Hematopoietic multipotent progenitor cell treated with erythropoietin and hydrocortisone succinate and interleukin-3 and kit ligand, for 4 days (in vitro differentiated cells): ENCODE measurements at places on chromosomes 5 and 9.

DNA sequence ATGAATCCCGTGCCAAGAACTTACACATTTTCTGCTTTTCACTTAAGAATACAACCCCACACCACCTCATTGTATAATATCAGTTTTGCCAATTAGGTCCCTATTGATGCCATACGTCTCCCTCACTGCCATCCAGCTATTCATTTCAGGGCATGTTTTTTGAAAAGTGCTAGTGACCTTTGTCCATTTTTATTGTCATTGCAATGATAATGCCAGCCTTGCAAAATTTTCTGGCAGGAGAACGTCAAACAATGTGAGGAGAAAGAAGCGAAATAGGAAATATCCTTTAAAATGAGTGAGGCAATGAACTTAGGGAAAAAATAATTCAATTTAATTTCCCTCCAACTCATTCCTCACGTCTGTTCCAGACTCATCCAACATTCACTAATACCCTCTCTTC is 111.8 kb upstream of the CKMT2 start:
- no peak for DNase-seq

- no peak for DNase-seq
Measured at GRCh38 chr9:37617832-37618231, 25.4 kb upstream of the TOMM5 start.

DNA sequence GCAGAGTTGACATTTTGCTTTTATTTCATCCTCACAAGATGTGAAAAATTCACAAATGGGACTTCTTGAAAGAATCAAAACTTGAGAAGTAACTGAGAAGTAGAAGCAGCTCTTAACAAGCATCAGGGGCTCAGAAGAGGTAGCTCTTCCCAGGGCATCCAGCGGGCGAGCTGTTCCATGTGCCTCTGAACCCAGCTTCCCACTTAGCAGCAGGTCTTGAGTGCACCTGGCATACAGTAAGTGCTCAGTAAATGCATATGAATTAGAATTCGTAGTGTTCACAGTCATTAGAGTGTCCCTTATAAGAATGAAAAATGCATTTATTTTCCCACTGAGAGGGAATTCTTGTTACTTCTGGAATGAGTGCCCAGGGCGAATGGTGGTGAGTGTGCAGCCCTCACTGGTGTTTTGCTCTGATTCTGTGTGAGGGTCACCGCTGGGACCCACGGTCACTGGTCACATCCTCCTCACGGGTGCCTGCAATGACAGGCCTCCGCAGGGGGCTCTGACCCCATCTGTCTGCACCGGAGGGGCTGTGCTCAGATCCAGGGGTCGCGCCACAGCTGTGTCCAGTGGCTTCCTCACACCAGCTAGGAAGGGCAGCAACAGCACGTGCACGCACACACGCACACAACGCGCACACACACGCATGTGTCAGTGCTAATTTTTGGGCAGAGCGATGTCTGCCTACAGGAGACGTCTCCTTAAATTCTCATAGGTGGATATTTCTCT is 26.9 kb downstream of the EXOC3 start:
- DNase-seq: no peak

- no peak for DNase-seq
Measured at GRCh38 chr5:120789918-120790317, 325.8 kb downstream of the PRR16 start.

DNA sequence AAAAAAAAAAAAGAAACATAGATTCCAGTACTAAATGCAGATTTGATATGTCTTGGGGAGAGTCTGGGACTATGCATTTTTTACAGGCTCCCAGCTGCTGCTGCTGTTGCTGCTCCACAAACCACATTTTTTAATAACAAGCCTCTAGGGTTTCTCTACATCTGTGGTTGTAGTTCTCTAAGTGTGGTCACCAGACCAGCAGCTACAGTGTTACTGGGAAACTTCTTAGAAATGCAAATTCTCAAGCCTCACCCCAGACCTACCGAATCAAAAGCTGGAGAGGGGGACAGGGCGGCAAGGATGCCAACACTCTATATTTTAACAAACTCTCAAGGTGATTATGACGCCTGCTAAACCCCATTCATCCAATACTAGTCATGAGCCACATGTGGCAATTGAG is 293.4 kb upstream of the PTGER4 start:
- peak; percentile 81 for DNase-seq

DNA sequence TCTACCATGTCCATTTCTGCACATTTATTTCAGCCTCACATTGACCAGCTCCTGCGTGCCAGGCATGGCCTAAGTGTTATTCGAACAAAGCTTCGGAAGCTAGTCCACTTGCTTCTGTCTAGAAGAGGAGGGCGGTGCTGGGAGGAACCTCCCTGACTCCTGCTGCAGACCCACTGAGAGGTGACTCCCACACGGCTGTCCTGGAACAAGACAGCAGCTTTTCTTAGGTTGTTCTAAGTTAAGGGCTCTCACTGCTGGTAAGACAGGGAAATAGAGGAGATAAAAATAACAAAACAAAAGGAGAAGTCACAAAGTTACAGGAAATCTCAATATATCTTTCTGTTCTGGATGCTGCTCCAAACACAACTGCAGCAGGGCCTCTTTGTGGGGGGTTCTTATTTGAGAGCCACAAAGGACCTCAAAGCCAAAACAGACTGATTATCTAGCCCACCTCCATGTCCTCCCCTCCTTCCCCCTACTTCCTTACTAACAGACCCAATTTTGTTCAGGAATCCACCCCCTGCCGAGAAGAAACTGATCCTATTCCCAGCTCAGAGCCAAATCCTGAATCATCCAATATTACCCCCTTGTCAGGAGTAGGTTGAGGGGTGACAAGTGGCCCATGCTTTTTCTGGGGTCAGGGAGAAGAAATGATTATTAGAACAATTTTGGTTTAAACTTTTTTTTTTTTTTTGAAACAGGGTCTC is 28.4 kb upstream of the KCNIP1 start:
- DNase-seq: peak; percentile 30

DNA sequence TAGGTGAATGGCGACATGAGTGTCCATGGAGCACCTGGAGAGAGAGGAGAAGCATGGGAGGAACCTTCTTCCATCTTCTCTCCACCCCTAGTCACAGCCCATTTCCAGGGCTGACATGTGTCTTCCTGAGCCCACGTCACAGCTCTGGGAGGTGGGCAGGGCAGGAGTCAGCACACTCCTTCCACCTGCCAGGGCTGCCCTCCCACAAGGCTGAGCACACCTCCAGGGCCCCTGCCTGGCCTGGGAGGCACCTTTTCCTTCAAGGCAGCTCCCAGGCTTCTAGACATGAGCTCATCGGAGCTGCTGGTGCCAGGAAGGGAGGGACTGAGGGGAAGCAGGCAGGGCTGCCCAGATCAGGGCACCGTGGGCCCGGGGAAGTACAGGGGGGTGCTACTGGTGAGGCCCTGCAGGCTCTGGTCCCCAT is 13.6 kb upstream of the SYNPO start:
- DNase-seq: no peak

DNA sequence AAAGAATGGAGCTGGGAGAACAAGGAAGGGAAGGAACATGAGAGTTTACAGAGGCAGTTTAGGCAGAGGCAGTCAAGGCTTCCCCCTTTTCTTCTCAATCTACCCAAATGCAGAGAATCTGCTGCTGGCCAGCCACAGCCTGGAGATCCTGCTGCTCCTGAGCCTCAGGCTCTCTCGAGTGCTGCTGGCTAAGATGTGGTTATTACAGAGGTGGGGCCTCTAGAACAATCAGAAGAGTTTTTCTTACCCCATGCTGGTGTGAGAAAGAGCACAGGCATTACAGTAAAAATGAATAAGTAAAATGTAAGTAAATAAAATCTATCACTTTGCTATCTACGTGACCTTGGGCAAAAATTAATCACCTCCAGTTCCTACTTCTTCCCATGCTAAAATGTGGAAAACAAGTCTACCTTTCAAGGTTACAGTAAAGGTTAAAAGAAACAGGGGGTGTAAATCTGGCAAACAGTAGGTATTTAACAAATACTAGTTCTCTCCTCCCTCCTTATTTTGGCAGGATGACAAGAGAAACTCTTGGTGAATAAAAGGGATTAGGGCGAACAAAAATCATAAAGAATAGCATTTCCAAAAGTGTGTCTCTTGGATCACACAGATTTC is 31.1 kb downstream of the FBXW11 start:
- DNase-seq: peak; percentile 49

GRCh38 chr9:79989079-79989478 is 417.3 kb downstream of the TLE4 start:
- DNase-seq: no peak

- peak; percentile 77 for DNase-seq
Measured at GRCh38 chr9:10268531-10269485, 344.0 kb downstream of the PTPRD start.

DNA sequence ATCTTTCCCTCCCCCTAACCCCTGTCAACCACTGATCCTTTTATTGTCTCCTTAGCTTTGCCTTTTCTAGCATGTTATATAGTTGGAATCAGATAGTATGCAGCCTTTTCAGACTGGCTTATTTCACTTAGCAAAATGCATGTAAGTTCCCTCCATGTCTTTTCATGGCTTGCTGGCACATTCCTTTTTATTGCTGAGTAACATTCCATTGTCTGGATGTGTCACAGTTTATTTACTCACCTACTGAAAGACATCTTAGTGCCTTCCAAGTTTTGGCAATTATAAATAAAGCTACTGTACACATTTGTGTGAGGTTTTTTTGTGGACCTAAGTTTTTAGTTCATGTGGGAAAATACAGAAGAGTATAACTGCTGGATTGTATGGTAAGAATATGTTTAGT is 230.1 kb downstream of the PBX3 start:
- DNase-seq: no peak

DNA sequence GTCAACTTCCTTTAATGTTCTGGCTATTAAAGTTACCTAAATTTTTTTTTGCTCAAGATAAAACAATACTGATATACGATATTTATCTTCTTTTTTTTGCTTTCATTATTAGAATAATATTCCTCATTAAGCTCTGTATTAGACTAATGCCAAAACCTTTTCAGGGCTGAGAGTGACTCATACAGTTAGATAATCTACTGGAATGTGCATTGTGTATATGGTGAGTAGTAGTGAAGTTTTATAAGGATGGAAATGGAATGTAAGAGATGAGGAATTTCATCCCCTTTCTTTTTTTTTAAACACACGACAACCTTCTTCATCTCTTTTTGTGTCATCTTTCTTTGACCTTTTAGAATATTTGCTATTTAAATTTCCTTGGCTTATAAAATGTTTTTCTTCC is 268.6 kb downstream of the ISL1 start:
- DNase-seq: no peak

DNA sequence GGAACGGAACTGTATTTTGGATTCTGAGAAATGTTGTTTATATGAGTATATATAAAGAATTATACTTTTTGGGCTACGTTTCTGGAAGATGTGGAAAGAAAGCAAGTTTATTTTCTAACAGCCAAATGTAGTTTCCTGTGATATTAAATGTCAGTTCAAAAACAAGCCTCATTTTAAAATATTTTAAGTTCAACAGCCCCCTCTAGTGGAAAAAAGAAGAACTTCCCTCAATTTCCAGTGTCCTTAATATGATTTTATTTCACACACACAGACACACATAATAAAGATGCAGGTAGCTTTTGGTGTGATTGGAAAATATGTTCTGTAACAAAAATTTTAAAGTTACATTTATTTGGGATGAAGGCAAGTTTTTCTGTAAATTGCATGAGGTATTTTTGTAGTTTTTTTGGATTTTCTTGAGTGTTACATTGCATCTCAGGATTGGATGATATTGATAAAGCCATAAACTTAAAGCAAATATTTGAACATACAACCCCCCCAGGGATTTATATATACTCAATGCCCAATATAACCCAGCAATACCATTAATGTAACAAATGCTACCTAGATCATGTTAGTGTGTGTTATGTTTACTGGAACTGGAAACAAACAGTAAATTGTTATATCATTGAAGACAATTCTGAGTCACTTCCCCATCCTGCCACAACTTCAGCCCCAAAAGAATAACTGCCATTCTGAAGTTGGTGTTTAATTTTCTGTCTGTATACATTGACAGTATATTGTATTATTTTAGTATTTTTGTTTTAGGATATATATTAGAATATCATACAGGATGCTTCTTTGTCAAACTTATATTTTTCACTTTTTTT is 54.0 kb downstream of the CCDC171 start:
- peak; percentile 84 for DNase-seq

GRCh38 chr9:129586245-129586644 is 34.7 kb downstream of the C9orf50 start:
- DNase-seq: no peak

- DNase-seq: no peak
Measured at GRCh38 chr9:113621980-113622379, 158.5 kb downstream of the RGS3 start.

GRCh38 chr5:83430130-83431010 is 41.2 kb upstream of the VCAN start:
- peak; percentile 85 for DNase-seq

DNA sequence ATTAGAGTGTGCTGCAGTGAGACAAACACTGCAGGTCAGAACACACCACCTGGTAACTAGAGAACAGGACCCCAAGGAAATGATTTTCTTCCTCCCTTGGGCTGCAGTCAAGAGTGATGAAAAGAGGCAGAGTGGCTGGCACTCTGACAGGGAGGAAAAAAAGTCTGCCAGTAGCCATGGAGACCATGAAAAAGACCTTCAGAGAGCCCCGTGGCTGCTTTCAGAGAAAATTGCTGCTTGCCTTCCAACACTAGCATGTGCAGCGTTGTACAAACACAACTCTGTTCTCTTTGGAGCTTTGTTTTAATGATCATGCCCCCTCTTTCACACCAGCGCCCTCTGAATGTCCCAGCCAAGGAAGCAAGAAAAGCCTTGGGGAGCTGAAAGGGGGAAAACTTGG is 68.8 kb downstream of the ANKRD55 start:
- no peak for DNase-seq

GRCh38 chr5:68330574-68330973 is 115.0 kb downstream of the PIK3R1 start:
- DNase-seq: no peak

DNA sequence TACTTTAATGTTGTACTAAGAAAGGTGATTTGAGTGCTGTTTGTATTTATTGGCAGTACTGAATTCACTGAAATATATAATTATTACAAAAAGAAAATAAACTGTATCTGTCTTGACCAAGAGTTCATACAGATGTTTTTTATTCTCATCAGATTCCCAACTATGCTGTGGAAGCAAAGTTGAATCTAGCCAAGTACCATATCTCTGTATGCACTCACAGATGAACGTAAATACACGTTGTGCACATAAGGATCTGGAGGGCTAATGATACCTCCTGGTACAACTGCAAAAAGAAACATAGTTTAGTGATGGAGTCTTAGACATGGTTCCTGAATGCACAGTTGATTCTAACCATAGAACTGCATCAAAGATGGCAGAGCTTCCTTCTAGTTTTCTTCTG is 169.4 kb downstream of the CD180 start:
- DNase-seq: no peak
